Natural killer cell (primary cell): ENCODE measurements at places on chromosomes 12 and 14. TPM values are rescaled to one million over a fixed set of nuclear protein-coding genes. Genes with fewer than 3 reads are reported as not detected.

LRRIQ1 gene
- total RNA-seq = not detected

SPIC gene
- not detected for total RNA-seq

RPGRIP1 gene
- 0.68 TPM for total RNA-seq

LRRC43 gene
- total RNA-seq = 8.5 TPM

PRKD1 gene
- not detected for total RNA-seq

SLC24A4 gene
- 1.1 TPM for total RNA-seq

OR2AP1 gene
- 0.55 TPM for total RNA-seq

KIF5A gene
- 0.40 TPM for total RNA-seq
